ENCODE measurements at places on chromosomes 1 and 21. TPM values are rescaled to one million over a fixed set of nuclear protein-coding genes. Genes with fewer than 3 reads are reported as not detected.

NES gene
- total RNA-seq = 47.2 TPM

MTF1 gene
- 4.2 TPM for total RNA-seq

SERPINC1 gene
- not detected for total RNA-seq

PDC gene
- not detected for total RNA-seq

ERO1B gene
- 12.8 TPM for total RNA-seq
